Activated B cell treated with CpG ODN at 0.5 μM for 24 hours (primary cell): ENCODE measurements at places on chromosomes 3 and 15.

DNA sequence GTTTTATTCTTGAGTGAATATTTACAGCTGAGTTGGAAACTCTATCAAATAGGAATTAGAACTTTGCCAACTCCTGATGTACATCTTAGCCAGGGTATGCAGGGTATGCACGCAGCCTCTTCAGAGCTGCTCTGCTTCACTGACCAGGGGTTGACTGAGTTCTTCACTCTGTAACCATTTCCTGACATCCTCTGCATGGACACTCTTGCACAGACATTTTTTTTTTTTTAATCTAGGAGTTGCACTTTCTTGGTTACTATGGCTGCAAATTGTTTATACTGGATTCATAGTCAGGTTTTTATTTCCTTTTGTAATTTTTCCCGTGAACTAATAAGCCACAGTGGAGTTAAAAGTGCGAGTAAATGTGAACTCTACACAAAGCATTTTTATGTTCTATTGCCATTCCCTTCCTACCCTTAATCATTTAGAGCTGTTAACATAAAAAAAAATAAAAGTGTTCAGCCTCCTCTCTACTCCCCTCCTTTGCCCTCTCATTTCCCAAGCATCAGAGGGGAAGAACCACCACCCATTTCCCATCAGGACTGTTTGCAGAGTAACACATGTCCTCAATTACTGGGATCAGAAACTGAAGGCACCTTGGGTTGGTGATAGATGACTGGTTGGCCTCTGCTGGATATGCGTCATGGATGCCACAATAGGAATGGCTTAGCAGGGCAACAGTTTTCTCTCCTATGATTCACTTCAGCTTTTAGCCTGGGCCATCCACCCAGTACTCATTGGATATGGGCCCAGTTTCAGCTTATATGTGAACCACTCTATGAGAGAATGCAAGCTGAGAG is 54.0 kb downstream of the DUT start:
- DNase-seq = no peak
- no peak overlapping the region for H3K27ac ChIP-seq
- H3K36me3 ChIP-seq = no peaks in the 10 kb centered on the region
- H3K4me3 ChIP-seq = no peak overlapping the region
- H3K4me1 ChIP-seq = no peaks in the 10 kb centered on the region

GRCh38 chr15:91099616-91099994 is 452 bp upstream of the SV2B start:
- no peak overlapping the region for H3K27ac ChIP-seq
- H3K4me1 ChIP-seq = peaks cover 18% of the 10 kb centered on the region
- peak overlapping the region; percentile 72 for H3K4me3 ChIP-seq
- H3K36me3 ChIP-seq = no peaks in the 10 kb centered on the region

GRCh38 chr3:35789042-35789831 is 149.9 kb downstream of the ARPP21 start:
- no peaks in the 10 kb centered on the region for H3K27me3 ChIP-seq
- H3K4me3 ChIP-seq = no peak overlapping the region

DNA sequence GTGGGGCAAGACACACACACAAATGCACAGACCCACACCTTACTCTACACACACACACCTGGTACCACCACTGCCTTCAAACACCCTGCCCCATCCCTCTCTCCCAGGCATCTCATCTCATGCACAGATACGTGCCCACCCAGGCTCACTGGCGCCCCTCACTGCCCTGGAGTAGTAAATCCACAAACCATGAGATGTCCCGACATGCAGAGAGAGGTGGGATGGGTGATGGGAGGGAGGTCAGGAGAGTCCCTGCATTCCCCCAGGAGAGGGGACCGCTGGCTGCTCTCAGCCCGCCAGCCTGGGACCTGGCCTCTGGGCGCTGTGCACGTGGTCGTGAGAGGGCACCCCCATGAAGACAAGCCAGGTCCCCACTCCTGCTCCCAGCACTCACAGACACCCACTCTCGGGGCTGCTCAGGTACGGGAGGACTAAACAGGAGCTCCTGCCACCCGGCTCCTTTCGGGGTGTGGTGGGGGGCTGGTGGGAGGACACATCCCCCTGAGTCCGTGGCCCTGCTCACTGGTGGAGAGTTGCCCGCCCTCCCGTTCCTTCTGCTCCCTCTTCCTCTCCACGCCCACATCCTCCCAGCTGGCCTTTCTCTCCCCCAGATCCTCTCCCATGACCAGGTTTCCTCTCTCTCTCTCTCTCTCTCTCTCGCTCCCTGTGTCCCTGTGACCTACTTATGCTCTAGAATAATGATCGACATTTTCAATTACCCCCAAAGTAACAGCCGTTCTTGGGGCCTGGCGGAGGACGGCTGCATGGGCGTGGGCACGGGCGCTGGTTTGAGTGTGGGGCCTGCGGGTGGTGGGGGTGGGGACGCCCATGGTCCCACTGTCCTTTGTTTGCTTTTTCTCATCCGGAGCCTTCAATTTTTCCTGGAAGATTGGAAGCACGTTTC is 18.9 kb upstream of the CSPG4 start:
- no peak overlapping the region for H3K4me3 ChIP-seq
- no peak for DNase-seq
- peaks cover 15% of the 10 kb centered on the region for H3K27me3 ChIP-seq
- no peak overlapping the region for H3K27ac ChIP-seq
- peaks cover 16% of the 10 kb centered on the region for H3K4me1 ChIP-seq

DNA sequence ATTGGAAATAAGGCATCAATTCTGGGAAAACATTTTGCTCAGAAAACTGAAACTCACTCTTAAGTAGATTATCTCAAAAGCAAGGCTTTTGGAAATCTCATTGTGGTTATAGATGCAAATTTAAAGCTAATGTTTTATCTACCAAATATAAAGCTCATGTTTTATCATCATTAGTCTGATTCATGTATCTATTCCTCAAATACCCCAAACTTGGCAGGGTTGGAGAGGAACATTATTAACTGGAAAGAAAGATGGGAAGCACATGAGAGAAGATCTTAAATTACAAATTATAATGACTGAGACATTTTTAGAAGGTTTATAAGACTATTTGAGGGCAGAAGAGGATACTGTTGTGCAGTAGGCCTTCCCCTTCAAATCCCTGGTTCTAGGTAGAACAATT is 137.3 kb upstream of the TGFBR2 start:
- H3K27me3 ChIP-seq = no peaks in the 10 kb centered on the region
- peaks cover 18% of the 10 kb centered on the region for H3K4me1 ChIP-seq
- no peak for DNase-seq
- no peaks in the 10 kb centered on the region for H3K36me3 ChIP-seq
- H3K27ac ChIP-seq = no peak overlapping the region

- no peaks in the 10 kb centered on the region for H3K36me3 ChIP-seq
- no peak for DNase-seq
- no peaks in the 10 kb centered on the region for H3K4me1 ChIP-seq
- no peaks in the 10 kb centered on the region for H3K27me3 ChIP-seq
- H3K4me3 ChIP-seq = no peak overlapping the region
These were observed 10.2 kb downstream of the PPARG start for GRCh38 chr3:12299026-12299425.

DNA sequence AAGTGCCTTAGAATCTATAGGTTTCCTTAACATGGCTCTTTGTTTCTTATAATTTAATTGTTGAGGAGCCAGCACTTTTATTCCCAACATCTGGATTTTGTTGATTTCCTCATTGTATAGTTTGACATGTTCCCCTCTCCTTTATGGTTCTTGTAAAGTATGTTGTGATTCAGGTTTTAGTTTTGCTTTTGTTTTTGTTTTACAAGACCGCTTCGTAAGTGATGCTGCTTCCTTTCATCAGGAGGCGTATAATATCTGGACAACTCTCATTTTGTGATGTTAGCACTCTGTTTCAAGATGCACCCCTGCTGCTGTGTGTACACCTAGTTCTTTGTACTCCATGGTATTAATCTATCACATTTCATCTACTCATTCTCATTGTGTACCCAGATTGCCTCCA is 48.7 kb downstream of the SLC49A4 start:
- H3K4me1 ChIP-seq = peaks cover 2% of the 10 kb centered on the region
- no peak for DNase-seq
- H3K4me3 ChIP-seq = no peak overlapping the region
- H3K27ac ChIP-seq = no peak overlapping the region
- H3K36me3 ChIP-seq = peaks cover 22% of the 10 kb centered on the region

- no peak overlapping the region for H3K27ac ChIP-seq
- H3K36me3 ChIP-seq = no peaks in the 10 kb centered on the region
- H3K4me3 ChIP-seq = no peak overlapping the region
- H3K27me3 ChIP-seq = no peaks in the 10 kb centered on the region
- no peak for DNase-seq
These were observed 43.5 kb downstream of the EPHB1 start for GRCh38 chr3:134838599-134838998.

DNA sequence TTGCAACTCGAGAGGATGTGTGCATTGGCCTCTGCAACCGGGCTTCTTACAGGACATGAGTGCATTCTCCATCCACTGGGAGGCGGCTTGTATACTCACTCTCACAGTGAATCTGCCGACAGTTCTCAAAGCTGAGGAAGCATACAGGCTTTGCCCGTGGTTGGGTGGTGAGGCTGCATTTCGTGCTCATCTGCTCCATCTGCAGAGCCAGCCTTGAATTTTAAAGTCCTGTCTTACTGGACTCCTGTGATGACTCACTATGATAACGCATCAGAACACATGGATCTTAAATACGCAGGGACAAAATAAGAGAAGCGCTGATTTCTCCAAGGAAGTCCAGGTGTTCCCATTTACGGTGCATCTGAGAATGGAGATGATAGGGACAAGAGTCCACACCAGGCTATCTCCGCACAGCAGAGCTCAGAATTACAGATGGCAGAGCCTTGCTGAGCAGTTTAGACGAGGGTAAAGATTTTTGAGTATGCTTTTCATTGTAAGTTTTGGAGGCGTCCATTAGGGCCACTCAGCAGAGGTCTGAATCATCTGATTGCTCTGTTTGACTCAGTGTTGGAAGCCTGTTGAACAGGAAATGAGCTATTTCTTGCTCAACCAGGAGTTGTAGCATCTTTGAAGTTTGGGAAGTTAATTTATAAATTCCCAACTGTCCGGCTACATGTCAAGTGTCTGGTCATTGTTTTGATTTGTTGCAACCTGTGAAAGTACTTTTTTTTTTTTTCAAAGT is 87.1 kb downstream of the GABRG3 start:
- H3K4me3 ChIP-seq = no peak overlapping the region
- no peaks in the 10 kb centered on the region for H3K4me1 ChIP-seq
- no peaks in the 10 kb centered on the region for H3K36me3 ChIP-seq
- H3K27ac ChIP-seq = no peak overlapping the region

GRCh38 chr3:127560051-127560787 is 30.3 kb downstream of the TPRA1 start:
- no peaks in the 10 kb centered on the region for H3K36me3 ChIP-seq
- DNase-seq = no peak
- H3K4me1 ChIP-seq = no peaks in the 10 kb centered on the region
- H3K27me3 ChIP-seq = no peaks in the 10 kb centered on the region
- H3K27ac ChIP-seq = no peak overlapping the region
- no peak overlapping the region for H3K4me3 ChIP-seq

DNA sequence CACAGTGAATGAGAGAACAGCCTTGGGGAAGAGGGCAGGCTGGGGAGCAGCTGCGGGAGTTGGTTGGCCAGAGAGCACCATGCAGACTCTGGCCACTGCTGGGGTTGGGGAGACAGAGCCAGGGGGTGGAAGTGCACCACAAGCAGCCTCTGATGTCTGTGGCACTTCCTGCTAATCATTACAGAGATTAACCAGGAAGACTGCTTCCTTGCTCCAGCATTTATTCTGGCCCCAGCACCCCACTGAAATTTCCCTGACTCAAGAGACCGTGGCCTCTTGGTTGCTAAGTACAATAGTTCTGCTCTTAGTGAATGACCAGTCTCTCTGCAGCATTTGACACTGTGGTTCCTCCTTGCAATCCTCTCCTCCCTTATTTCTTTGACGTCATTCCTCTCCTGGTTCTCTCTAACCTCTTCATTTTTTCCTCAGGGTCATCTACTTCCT is 266.2 kb upstream of the ROPN1 start:
- no peaks in the 10 kb centered on the region for H3K36me3 ChIP-seq
- H3K27me3 ChIP-seq = no peaks in the 10 kb centered on the region
- no peak overlapping the region for H3K4me3 ChIP-seq
- no peak overlapping the region for H3K27ac ChIP-seq

DNA sequence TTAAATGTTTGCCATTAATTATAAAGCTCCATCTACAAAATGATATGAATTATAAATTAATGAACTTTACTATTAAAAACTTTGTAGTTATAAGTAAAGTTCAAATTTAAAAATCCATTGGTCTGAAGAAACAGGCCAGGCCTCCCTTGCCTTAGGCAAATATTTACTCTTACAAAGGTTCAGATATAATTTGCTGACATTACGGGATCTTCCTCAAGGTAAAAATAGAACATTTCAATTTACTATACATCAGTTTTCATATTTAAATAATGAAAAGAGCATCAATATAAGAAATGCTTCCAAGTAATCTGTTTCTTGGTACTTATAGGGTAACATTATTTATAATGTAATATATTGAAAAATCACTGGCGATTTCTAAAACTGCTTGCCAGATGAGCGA is 3.7 kb downstream of the CMTM6 start:
- no peak for DNase-seq
- no peak overlapping the region for H3K27ac ChIP-seq
- H3K36me3 ChIP-seq = peaks cover 43% of the 10 kb centered on the region
- H3K4me1 ChIP-seq = peaks cover 59% of the 10 kb centered on the region
